Cardiac septum (tissue), 1 donor: ENCODE measurements at places on chromosomes 11 and 22. TPM values are rescaled to one million over a fixed set of nuclear protein-coding genes. Genes with fewer than 3 reads are reported as not detected.

DNA sequence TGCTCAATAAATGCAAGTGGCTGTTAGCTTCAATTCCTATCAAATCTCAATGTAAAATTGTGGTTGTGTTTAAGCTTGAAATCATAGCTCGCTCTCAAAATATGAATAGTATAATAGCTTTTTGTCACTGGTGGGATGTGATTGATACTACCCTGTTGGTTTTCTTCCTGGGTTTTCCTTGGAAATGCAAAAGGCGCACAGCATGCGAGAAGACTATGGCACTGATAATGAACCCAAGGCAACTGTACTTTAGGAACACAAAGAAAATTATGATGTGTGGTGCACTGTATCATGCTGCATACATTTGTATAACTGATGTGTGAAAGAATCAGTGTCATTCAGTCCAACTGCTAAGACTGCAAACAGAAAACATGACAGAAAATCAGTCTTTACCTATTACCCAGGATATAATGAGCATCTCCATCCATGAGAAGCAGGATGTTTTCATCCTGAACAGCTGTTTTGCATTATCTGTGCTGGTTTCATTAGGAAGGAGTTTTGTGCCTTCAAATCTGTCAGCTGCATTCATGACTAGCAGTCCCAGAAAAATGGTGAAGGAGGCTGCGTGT is 101.2 kb downstream of the TRPC6 start:
- DNase-seq = no peak

Gene TM7SF2
- 50.1 TPM for total RNA-seq

DNA sequence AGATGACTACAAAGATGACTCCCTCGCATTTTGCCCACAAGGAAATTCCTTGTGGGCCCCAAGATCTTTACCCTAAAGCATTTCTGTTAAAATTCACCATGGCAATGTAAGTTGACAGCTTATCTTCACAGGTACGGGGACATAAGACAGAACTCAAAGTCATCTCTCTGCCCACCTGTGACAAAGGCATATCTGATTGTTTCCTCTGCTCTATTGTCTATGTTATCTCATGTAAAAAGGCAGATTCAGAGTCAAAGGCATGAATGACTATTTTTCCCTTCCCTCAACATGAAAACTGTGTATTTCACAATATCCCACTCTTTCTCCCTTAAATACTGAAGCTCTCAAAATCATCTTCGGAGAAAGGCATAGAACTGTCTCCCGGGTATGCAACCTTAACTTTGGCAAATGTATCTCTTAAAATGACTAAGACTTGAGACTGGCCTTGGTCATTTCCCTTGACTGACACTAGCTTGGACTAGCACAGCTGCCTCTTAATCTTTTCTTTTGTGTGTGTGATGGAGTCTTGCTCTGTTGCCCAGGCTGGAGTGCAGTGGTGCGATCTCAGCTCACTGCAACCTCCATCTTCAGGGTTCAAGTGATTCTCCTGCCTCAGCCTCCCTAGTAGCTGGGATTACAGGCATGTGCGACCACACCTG is 103.2 kb downstream of the MICAL3 start:
- DNase-seq = no peak

- DNase-seq = no peak
These were observed 36.4 kb downstream of the RAB30 start for GRCh38 chr11:83035070-83035854.

GRCh38 chr22:28425211-28425610 is 254.4 kb downstream of the TTC28 start:
- no peak for DNase-seq

GRCh38 chr11:120086651-120087050 is 51.3 kb downstream of the TRIM29 start:
- DNase-seq = no peak

GRCh38 chr22:23256986-23257888 is 76.9 kb downstream of the BCR start:
- DNase-seq = peak; percentile 82

DNA sequence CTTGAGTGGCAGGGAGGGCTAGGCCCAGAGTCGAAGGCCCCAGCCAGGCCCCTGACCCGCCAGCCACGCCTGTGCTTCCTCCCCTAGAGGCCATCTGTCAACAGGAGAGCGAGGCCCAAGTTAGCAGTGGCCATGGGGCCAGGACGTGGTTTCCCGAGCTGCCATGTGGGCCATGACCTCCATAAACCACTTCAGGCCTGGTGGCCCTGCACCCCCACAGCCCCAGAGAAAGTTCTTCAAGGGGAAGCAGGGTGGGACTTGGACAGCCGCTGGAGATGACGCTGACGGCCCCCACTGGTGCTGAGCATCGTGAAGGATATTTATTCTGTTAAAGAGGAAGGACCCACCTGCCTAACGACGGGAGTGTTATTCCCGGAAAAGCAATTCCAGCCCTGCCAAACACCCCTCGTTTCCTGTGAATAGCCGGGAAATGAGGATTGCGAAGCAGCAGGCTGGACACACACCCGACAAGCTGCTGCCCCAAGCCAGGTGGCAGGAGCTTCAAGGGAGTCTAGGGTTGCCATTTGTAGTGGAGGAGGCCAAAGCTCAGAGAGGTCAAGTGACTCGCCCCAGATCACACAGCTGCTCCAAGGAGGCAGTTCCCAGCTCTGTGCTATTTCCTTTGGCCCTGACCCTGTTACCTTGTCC is 12.8 kb downstream of the PRR5 start:
- DNase-seq = no peak

- DNase-seq = no peak
These were observed 123.3 kb upstream of the SESN3 start for GRCh38 chr11:95354304-95354703.

- DNase-seq = no peak
These were observed 23.2 kb downstream of the TOM1 start for GRCh38 chr22:35322893-35323292.

GRCh38 chr11:118933486-118933885 is 7.8 kb upstream of the BCL9L start:
- no peak for DNase-seq

DNA sequence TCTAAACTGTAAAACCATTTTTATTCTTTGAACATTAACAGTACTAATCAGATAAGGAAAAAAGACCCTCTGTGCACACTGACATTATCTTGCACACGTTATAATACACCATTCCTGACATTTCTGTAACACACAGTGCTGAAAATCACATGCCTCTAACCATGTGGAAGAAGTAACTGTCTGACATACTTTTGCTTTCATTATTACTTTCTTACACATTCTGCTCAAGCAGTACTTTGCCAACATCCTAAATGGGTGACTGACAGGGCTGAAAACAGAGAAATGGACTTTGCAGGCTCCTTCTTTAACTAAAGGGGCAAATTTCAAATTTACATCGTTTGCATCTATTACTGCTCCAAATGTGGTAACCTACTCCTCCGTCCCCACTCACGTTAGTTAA is 22.8 kb upstream of the TP53AIP1 start:
- no peak for DNase-seq

GRCh38 chr22:50228366-50228765 is 16.5 kb downstream of the TUBGCP6 start:
- DNase-seq = no peak

DNA sequence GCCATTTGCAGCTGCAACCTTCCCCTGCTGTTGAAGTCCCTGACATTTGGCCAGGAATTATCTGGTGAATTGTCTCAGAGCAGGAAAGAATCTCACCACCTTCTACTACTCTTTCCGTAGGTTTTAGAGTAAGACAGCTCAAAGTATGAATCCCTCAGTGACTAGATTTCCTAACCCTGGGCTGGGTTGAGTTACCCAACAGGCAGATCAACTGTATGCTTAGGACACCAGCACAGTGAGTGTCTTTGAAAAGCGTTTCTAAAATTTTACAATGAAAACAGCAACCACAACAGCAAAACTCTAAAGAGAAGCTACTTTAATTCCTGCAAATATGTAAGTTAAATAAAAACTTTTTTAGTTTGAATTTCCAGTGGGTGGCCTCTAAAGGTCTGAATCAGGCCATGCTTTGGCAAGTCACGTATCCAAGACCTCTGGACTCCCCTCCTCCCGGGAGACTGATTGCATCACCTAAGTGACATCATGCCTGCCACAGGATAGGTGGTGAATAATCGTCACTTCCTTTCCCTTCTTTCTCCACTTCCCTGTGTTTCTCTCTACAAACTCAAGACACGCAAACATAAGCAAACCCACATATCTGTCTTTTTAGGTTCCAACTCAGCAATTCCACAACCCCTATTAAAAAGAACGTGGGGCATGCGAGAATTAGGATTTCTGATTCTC is 7.8 kb downstream of the OR8B12 start:
- no peak for DNase-seq

DNA sequence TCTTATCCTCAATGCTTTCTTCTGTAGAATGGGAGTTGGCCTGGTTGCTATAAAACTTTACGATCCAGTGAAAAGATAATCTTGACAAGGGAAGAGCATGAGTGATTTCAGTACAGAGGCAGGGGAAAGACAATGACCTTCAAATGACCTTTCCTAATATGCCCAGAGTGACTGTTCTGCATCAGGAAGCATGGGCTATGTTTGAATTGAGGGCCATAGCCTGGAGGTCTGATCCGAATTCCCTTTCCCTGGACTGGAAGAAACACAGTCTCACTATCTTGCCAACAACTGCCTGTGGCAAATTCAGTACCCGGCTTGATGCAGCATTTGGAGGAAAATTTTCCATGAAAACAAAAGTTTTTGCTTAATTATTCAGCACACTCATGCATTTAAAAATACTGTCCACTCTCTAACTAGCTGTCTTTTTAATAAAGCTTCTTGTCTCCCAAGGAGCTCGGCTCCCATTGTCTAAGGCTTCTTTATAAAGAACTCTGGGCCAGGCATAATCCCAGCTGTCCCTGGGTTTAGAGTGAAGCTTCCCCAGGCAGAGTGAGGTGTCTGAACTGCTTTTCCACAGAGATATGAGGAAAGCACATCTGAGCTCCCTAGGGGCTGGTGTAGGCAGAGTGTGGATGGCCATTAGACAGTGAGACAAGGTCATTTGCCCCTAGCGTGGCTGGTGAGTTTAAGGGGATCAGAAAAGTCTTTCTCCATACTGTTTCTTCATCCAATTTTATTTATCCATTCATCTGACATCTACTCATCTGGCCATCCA is 132.7 kb upstream of the CADM1 start:
- DNase-seq = no peak

DNA sequence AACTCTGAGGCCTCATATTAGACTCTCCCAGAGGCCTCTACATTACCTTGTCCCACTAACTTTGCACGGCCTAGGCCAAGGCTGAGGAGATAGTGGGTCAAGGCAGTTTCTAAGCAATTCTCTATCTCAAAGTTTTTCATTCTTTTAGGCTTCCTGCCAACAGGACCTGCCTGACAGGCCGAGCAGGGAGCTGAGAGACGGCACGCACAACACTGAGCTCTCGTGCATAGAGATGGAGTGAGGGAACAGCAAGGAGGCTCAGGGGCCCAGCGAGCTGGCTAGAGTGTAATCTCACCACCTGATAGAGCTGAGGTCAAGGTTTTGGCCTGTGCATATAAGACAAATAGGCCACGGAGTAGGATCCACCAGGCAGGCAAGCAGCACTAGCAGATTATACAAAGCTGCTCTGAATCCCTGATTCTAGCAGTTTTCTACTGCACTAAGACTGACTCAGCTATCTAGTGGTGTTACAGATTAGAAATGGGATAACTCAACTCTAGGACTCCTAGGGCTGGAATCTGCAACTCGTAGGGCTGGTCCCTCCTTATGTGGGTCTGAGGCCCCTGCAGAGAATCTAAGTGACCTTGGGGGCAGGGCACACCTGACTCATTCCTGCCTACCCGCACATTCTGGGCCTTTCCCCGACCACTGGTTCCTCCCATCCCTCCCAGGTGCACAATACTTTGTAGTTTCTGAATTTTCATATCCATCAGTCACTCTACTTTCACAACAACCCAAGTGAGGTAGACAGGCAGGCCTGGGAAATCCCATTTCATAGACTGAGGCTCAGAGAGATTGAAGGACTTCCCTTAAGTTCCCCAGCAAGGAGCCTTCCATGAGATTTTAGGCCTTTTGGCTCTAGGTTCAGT is 1.7 kb downstream of the CYB5R2 start:
- DNase-seq = no peak

DNA sequence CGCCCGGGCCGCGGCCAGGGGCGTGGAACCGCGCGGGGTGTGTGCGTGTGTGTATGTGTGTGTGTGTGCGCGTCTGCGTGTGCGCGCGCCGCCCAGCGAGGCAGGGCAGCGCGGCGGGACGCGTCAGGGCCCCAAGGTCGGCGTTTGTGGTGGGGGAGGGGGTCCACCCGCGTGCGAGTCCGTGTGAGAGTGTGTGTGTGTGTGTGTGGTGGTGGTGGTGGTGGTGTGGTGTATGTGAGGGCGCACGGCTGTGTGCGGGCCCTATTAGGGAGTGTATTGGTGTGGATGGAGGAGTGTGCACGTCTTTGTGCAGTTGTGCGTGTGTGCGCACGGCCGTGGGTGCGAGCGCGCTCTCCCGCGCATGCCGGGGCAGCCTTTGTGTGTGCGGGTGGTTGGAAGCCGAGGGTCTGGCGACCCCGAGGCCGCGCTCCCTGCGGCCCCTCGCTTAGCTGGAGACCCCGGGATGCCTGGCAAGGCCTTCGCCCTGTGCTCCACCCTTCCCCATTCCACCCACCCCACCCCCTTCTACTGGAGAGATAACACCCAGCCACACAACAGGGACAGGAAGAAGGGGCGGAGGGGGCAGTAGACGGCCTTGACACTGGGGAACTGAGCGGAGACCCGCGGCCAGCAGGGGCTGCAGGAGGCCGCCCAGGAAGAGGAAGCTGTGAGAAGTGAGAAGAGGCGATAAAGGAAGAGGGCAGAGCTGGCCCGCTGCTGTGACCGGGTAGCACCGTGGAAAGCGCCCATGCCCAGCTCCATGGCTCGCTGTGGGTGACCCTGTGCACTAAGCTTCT is 528 bp upstream of the ARRB1 start:
- DNase-seq = no peak

GRCh38 chr22:44242946-44243724 is 62.4 kb downstream of the PARVG start:
- DNase-seq = no peak

DNA sequence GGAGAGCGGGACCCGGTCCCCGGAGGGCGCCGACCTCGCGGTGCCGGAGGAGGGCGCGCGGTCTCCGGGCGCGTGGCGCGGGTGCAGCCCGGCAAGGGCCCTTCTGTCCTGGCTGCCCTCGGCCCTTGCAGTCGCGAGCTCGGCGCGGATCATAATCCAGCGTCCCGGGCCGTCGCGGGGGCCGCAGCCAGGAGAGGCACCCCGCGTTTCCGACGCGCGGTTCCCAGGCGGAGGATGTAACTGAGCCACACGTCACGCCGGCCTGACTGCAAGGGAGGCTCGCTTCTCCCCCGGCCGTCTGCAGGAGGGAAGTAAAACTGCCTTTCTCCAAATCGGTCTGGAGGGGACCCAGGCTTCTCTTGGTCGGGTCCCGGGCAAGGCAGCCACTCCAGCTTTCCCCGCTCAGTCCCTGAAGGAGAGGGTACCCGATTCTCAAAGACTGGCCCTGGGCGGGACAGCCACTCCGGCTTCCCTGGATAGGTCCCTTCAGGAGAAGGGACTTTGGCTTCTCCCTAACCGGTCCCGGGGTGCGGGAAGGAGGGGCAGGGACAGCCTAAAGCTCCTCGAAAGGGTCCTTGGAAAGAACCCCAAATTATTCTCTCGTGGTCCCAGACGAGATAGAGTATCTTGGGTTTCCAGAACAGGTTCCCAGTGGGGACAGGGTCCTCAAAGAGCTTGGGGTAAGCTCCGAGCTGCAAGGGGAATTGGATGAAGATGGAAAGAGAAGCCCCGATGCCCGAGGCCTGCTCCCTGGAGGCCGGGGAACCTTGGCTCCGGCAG is 836 bp downstream of the SPON1 start:
- no peak for DNase-seq
